Prostate gland (tissue), 2 donors: ENCODE measurements at places on chromosomes 5 and 9. TPM values are rescaled to one million over a fixed set of nuclear protein-coding genes. Genes with fewer than 3 reads are reported as not detected.

Gene RIMOC1
- total RNA-seq: 20.5 TPM

Gene DMAC1
- 22.5 TPM for total RNA-seq

Gene SLC28A3
- total RNA-seq: 0.23 TPM

Gene PDE6A
- 0.91 TPM for total RNA-seq

Gene CER1
- total RNA-seq: not detected

Gene LURAP1L
- 2.7 TPM for total RNA-seq

Gene ADRA1B
- 0.14 TPM for total RNA-seq

- no peaks in the 10 kb centered on the region for H3K4me1 ChIP-seq
- no peaks in the 10 kb centered on the region for H3K36me3 ChIP-seq
- no peaks in the 10 kb centered on the region for H3K27me3 ChIP-seq
- no peak overlapping the region for H3K4me3 ChIP-seq
Observed at GRCh38 chr9:116390303-116391228, 237.0 kb downstream of the PAPPA start.

DNA sequence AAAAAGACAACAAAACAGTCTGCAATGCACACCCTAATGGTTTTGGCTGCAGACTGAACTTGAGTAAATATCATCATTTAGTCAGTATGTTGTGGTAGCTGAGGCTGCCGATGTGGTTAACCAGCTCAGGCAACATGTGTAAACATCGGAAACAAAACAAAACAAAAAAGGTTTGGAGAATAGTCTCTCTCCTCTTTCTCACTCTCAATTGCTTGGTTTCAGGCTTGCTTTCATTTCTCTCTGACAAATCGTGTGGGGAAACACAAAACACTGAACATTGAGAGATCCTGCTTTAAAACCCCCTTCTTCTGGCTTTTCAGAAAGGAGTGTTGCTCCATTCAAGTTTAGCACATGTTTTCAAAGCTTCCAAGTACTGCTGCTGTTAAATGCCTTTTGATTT lies 453.3 kb downstream of the BNC2 start:
- no peak overlapping the region for H3K27ac ChIP-seq
- no peaks in the 10 kb centered on the region for H3K36me3 ChIP-seq

DNA sequence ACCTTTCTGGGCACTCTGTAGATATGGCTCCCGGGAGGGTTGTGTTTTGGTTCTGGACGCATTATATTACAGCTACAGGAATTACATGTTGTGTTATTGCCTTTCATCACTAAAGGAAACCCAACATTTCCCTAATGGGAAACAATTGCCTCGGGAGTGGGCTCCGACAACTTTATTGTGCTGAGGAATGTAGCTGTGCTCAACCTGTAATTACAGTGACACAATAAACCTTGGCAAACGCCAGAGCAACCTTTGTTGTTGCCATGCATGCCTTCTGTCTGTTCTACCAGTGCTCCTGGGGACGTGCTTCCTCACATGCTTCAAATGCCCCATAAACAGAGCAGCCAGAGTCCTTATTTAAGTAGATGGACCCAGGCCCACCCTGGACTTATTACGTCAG lies 182.4 kb downstream of the DIRAS2 start:
- DNase-seq: no peak
- H3K4me1 ChIP-seq: no peaks in the 10 kb centered on the region
- H3K27me3 ChIP-seq: no peaks in the 10 kb centered on the region
- H3K4me3 ChIP-seq: no peak overlapping the region
- H3K36me3 ChIP-seq: no peaks in the 10 kb centered on the region

DNA sequence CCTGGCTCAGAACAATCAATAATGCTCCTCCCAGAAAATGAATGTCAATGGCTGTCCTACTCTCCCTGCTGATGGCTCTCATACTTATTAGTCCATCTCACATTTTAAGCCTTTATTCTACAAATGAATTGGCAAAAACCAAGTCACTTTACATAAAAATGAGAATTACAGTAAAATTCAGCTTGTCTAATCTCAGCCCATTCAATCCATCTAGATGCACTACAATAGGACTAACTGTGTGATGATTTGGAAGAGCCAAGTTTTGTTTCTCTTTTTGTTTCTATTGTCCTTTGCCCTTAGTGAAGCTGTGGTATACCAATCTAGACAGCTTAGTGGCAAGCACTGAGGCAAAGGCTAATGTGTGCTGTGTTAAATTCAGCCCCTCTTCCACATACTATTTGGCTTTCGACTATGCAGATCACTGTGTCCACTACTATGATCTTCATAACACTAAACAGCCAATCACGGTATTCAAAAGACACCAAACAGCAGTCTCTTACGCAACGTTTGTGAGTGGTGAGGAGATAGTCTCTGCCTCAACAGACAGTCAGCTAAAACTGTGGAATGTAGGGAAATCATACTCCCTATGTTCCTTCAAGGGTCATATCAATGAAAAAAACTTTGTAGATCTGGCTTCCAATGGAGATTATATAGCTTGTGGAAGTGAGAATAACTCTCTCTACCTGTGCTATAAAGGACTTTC lies 140.8 kb upstream of the ZNF462 start:
- no peak overlapping the region for H3K27ac ChIP-seq
- H3K36me3 ChIP-seq: no peaks in the 10 kb centered on the region
- H3K4me3 ChIP-seq: no peak overlapping the region
- no peaks in the 10 kb centered on the region for H3K4me1 ChIP-seq

GRCh38 chr5:42595597-42595996 lies 161.0 kb upstream of the CCDC152 start:
- no peak for DNase-seq
- no peaks in the 10 kb centered on the region for H3K27me3 ChIP-seq
- no peak overlapping the region for H3K4me3 ChIP-seq
- no peaks in the 10 kb centered on the region for H3K36me3 ChIP-seq

DNA sequence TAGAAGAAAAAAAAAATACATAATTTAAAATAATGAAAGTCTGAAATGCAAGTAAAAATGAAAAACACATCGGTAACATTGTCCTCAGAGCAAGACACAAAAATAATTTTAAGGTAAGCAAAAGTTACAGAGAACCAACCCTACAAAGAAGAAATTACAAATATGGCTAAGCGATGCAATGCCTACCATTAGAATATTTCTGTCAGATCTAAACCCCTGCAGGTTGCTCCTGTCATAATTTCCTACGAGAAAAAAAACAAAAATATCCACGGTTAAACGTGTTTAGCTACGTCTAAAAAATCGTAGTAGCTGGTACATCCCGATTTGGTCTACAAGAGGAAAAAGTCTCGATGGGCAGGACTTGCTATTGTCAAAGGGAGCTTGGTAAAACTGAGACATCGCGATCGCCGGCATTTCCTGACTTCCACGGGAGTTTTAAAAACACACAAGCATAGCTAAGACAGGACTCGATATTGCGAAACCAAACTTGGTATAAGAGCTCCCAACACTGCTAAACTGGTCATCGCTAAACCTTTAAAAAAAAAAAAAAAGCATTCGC lies 1.1 kb upstream of the ANXA2R start:
- H3K36me3 ChIP-seq: no peaks in the 10 kb centered on the region
- peak overlapping the region; percentile 94 for H3K27ac ChIP-seq
- H3K27me3 ChIP-seq: no peaks in the 10 kb centered on the region
- no peaks in the 10 kb centered on the region for H3K4me1 ChIP-seq
- DNase-seq: no peak
- peak overlapping the region; percentile 49 for H3K4me3 ChIP-seq

DNA sequence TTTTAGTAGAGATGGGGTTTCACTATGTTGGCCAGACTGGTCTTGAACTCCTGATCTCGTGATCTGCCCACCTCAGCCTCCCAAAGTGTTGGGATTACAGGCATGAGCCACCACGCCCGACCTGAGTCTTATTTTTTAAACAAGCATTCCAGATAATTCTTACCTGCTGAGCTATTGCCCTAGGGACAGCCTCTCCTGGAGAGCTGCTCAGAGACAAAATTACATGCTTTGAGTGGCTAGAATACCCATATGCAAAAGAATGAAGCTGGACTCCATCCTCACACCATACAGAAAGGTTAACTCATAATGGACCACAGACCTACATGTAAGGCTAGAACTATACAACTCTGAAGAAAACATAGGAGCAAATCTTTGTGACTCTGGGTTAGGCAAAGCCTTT lies 41.6 kb downstream of the GTF3C4 start:
- H3K36me3 ChIP-seq: no peaks in the 10 kb centered on the region
- no peaks in the 10 kb centered on the region for H3K27me3 ChIP-seq
- H3K27ac ChIP-seq: no peak overlapping the region
- H3K4me3 ChIP-seq: no peak overlapping the region
- no peaks in the 10 kb centered on the region for H3K4me1 ChIP-seq

GRCh38 chr9:5518937-5519319 lies 8.6 kb downstream of the PDCD1LG2 start:
- no peaks in the 10 kb centered on the region for H3K27me3 ChIP-seq
- no peaks in the 10 kb centered on the region for H3K4me1 ChIP-seq
- no peak for DNase-seq
- no peak overlapping the region for H3K27ac ChIP-seq
- H3K36me3 ChIP-seq: no peaks in the 10 kb centered on the region

DNA sequence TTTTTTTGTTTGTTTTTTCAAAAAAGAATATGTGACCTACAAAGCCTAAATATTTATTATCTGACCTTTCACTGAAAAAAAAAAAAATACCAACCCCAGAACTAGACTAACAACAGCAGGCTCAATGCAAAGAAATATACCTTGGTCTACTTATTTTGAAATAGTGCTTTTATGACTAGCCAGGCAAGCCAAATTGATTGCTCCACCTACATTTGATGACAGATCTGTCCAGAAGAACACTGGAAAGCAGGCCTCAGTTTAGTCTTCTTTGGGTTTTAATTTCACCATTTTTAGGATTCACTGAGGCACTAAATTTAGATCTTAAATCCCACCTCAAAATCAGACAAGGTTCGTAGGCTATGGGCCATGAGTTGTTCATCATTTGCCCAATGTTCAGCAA lies 97.3 kb downstream of the PLPP1 start:
- H3K4me1 ChIP-seq: peaks cover 14% of the 10 kb centered on the region
- no peaks in the 10 kb centered on the region for H3K27me3 ChIP-seq
- H3K4me3 ChIP-seq: no peak overlapping the region
- H3K36me3 ChIP-seq: no peaks in the 10 kb centered on the region
- peak overlapping the region; percentile 75 for H3K27ac ChIP-seq

- H3K27ac ChIP-seq: no peak overlapping the region
- H3K27me3 ChIP-seq: no peaks in the 10 kb centered on the region
- H3K4me1 ChIP-seq: no peaks in the 10 kb centered on the region
- no peak overlapping the region for H3K4me3 ChIP-seq
- no peak for DNase-seq
Observed at GRCh38 chr9:70893580-70894122, 227.8 kb downstream of the TRPM3 start.

GRCh38 chr5:11588803-11589202 lies 315.4 kb downstream of the CTNND2 start:
- H3K27ac ChIP-seq: no peak overlapping the region
- no peaks in the 10 kb centered on the region for H3K4me1 ChIP-seq
- no peaks in the 10 kb centered on the region for H3K36me3 ChIP-seq
- DNase-seq: no peak
- no peak overlapping the region for H3K4me3 ChIP-seq
- no peaks in the 10 kb centered on the region for H3K27me3 ChIP-seq

DNA sequence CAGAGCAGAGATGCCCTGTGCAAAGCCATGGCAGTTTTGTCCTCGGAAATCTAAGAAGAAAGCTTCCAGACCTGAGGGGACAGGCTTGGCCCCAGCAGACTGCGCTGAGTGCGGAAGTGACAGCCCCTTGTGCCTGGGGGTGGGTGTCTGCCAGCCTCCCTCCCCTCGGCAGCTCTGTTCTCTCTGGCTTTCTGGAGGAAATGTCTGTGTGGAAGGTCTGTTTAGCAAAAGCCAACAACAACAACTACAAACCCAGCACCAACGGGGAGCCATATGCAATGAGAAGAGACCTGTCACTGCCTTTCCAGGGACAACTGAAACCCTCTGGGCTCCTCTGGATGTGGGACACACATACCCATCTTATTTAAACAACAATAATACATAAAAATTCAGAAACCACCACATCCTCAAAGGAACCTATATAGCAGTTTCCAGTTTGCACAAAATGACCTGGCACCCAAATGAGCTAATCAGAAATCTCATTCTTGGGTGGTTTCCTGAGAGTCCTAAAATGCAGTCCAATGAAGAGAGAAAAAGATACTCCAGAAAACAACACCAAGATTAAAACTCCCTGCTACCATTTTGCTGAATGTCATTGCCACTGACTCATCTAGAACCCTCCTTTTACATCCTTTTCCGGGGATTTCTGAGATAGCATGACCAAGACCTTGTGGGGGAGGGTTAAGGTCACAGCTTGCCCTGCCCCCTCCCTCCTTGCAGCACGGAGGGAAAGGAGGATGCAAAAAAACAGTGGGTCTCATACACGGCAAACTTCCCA lies 97.7 kb downstream of the AK8 start:
- no peak overlapping the region for H3K4me3 ChIP-seq
- no peak for DNase-seq
- no peak overlapping the region for H3K27ac ChIP-seq
- no peaks in the 10 kb centered on the region for H3K27me3 ChIP-seq
- H3K36me3 ChIP-seq: no peaks in the 10 kb centered on the region

DNA sequence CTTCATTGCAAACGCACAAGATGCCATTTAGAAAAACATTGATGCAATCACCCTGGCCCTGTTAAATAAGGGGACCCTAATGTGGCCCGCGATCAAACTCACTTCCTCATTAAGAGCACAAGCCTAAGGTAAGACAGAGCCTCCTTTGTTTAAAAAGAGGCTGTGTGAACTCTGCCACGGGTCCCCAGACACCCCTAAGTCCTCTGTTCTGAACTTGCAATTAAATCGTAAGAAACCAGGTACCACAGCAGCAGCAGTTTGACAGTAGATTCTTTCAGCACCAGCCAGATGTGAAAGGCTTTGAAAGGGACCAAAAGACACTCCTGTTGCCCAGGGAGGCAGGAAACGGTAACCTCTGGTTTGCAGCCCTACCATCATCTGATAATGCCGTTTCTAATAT lies 346.3 kb downstream of the TMEM167A start:
- no peak for DNase-seq
- no peaks in the 10 kb centered on the region for H3K27me3 ChIP-seq
- no peaks in the 10 kb centered on the region for H3K4me1 ChIP-seq
- no peak overlapping the region for H3K4me3 ChIP-seq
- H3K27ac ChIP-seq: no peak overlapping the region

DNA sequence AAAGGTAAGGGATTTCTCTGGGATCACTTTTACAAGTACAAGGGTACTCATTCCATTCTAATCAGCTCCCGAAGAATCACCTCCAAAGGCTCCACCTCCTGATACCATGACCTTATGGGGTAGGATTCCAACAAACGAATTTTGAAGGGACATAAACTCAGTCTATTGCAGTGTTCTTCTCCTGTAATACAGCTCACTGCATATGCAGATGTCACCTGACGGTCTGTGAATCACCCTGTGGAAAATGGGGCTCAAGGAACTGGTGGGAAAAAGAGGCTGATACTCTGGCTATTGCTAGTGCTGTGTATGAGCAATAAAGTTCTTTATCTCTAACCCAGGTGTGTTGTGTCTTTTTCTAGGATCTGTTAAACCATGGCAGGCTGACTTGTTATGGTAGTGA lies 42.4 kb upstream of the CCDC112 start:
- H3K4me1 ChIP-seq: no peaks in the 10 kb centered on the region
- H3K27ac ChIP-seq: no peak overlapping the region
- no peak overlapping the region for H3K4me3 ChIP-seq
- H3K36me3 ChIP-seq: no peaks in the 10 kb centered on the region
- no peaks in the 10 kb centered on the region for H3K27me3 ChIP-seq

GRCh38 chr5:72507907-72508238 lies 663 bp upstream of the ZNF366 start:
- no peak overlapping the region for H3K4me3 ChIP-seq
- peaks cover 3% of the 10 kb centered on the region for H3K4me1 ChIP-seq
- peak overlapping the region; percentile 32 for H3K27ac ChIP-seq
- no peak for DNase-seq
- no peaks in the 10 kb centered on the region for H3K27me3 ChIP-seq
- H3K36me3 ChIP-seq: no peaks in the 10 kb centered on the region
